ENCODE measurements at places on chromosomes 3 and 15.

GRCh38 chr15:37771465-37771864, 163.0 kb upstream of the TMCO5A start:
- DNase-seq: no peak

GRCh38 chr3:16846373-16847080, 38.2 kb upstream of the PLCL2 start:
- DNase-seq: no peak

DNA sequence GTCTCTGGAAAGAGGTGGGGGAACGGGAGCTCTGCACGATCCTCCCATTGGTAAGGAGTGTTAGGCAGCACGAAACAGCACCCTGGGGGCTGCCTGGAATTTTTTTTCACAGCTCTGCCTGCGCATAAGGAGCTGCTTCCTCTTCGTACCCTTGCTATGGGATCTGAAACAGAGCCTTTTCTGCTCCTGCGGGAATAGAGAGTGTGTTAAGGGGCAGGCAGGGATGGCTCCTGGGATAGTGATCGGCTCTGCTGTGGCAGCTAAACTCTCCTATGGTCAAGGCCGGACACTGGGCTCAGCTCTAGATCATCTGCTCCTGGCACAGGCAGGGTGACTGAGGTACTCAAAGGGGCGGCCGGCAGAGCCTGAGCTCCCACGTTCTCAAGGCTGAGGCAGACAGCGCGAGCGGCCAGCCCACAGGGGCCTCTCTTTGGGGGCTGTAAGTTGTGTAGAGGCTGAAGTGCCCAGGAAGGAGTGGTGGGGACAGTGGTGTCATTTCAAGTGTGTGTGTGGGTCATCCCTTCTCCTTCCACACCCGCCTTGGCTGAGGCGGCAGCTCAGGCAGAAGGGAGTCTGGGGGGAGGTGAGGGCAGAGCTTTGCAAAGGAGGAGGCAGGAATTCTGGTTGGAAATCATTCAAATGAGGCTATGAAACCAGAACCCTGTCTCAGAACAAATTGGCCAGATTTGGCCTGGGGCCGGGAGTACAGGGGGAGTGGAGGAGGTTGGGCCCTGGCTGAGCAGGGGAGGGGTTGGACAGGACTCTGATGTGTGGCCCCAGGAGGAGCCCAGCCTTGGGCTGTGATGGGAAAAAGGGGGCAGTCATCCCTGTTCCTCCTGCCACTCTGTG, 31.0 kb downstream of the EPHB3 start:
- no peak for DNase-seq

- DNase-seq: no peak
These were observed 1.4 kb upstream of the PRKCI start for GRCh38 chr3:170220871-170221270.

GRCh38 chr3:29334706-29335105, 53.8 kb downstream of the RBMS3 start:
- peak; percentile 16 for DNase-seq

- DNase-seq: no peak
These were observed 305.9 kb upstream of the UMPS start for GRCh38 chr3:124424396-124424795.

DNA sequence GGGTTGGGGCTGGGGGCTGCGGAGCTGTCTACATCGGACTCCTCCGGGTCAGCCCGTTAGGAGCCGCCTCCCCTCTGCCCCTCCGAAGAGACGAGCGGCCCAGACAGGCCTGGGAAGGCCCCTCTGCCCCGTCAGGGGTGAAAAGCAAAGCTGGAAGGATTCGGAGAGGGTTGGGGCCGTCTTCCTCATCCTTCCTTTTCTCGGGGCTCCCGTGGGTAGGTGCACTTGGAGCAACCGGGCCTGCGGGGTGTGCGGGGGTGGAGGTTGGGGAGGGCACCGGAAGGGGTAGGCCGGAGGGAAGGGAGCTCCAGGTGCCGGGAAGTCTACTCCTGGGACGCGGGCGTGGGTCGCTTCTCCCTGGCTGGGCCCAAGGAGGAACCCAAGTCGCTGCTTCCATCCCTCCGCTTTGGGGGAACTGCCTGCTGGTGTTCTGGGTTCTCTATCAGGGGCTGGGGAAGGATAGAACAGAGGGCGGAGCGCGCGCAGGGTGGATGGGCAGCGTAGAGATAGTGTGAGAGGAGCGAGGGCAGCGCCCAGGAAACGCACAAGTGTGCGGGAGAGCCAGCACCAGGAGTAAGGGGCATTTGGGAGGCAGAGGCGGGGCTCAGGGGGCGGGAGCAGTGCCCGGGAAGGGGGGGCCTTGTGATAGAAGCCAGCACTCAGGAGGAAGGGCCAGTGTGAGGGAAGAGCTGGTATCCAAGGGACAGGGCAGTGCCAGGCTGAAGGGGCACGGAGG, 590 bp downstream of the POLR2H start:
- DNase-seq: peak; percentile 76

- DNase-seq: no peak
These were observed 187.3 kb upstream of the CFAP20DC start for GRCh38 chr3:59237121-59237520.

DNA sequence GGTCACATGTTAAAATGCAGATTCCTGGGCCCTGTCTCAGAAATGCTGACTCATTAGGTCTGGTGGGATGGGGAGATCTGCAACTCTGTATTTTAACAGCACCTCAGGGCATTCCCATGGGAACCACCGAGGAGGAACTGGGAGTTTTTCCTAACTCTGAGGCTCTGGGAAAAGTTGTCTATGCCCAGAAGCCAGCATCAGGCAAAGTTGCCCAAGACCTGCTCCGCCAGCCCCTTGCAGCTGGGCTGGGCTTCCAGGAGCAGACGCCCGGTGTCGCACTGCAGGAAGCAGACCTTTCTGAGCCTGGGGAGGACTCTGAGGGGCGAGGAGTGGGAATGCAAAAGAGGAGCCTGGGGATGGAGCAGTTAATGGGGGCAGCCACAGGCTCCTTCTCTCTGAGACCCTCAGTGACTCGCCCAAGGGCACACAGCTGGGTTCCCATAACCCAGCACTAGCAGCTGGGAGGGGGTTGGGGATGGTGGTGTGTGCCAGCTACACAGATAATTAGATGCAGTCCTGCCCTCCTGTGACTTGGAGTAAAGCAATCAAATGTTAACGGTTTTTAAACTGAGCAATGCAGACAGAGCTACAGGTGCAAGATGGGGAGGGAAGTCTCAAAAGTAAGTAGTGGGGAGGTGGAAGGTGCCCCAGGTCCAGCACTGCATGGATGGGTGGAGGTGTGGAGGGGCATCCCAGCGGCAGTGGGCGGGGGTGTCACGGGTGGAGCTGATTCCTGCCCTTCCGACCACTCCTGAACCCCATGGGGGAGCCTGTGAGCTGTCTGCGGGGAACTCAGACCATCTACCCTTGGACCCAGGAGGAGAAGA, 100.4 kb downstream of the LSM3 start:
- no peak for DNase-seq

DNA sequence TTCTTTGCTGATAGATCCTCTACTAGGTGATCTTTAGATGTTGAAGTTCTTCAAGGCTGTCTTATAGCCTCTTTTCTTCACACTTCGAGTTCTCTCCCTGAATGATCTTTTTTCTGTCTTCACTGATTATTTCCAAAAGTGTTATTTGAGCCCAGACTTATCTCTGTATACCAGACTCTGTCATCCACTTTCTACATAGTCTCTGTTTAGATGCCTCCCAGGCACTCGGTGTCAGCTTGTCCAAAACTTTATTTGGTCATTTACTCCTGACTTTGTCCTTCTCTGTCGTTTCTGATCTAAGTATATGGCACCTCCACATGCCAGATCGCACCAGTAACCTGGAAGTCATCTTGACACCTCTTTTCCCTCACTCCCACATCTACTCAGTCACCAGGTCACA, 27.6 kb downstream of the KLHL18 start:
- no peak for DNase-seq

DNA sequence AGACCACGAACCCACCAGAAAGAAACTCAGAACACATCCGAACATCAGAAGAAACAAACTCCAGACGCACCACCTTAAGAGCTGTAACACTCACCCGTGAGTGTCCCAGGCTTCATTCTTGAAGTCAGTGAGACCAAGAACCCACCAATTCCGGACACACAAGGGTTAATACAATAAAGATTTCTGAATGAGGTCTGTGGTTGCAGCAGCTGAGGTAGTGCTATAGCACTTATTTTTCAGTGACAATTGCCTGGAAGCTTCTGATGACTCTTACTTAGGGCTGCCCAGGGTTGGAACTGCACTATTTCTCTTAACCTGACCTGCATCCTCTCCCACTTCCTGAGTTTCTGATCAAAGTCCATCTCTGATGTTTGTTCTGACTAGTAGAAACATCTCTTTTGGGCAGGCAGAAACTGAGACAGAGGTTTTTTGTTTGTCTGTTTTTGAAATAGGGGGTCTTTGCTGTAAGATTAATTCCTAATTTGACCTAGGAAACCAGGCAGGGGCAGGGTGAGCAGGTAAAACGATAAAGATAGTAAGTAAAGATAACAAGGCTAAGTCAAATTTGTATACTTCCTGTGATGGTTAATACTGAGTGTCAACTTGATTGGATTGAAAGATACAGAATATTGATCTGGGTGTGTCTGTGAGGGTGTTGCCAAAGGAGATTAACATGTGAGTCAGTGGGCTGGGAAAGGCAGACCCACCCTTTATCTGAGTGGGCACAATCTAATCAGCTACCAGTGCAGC, 169.1 kb downstream of the GAP43 start:
- peak; percentile 60 for DNase-seq

GRCh38 chr15:67820122-67820991, 5.0 kb upstream of the SKOR1 start:
- no peak for DNase-seq

GRCh38 chr3:158666416-158666815, 6.0 kb downstream of the LXN start:
- DNase-seq: no peak

DNA sequence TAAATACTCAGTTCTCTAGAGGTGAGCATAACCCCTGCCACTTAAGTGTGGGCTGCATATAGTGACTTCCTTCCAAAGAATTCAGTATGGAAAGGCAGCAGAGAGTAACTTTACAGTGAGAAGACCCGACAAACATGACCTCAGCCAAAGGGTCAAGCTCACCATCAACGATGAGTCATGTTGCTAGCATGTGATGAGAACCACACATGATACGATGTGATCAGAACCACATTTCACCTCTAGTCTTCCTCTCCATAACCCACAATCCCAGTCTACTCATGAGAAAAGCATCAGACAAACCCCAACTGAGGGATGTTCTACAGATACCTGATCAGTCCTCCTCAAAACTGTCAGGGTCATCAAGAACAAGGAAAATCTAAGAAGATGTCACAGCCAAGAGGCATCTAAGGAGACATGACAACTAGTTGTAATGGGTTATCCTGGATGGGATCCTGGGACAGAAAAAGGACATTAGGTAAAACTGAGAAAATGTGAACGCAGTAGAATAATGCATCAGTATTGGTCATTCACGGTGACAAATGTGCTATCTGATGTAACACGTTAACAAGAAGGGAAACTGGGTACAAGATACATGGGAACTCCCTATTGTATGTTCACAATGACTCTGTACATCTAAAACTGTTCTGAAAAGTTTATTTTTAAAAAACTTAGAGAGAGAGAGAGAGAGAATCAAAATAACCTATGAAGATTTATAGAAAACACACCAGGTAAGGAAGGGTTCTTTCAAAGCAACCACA, 28.3 kb downstream of the SEC61A1 start:
- DNase-seq: peak; percentile 81

DNA sequence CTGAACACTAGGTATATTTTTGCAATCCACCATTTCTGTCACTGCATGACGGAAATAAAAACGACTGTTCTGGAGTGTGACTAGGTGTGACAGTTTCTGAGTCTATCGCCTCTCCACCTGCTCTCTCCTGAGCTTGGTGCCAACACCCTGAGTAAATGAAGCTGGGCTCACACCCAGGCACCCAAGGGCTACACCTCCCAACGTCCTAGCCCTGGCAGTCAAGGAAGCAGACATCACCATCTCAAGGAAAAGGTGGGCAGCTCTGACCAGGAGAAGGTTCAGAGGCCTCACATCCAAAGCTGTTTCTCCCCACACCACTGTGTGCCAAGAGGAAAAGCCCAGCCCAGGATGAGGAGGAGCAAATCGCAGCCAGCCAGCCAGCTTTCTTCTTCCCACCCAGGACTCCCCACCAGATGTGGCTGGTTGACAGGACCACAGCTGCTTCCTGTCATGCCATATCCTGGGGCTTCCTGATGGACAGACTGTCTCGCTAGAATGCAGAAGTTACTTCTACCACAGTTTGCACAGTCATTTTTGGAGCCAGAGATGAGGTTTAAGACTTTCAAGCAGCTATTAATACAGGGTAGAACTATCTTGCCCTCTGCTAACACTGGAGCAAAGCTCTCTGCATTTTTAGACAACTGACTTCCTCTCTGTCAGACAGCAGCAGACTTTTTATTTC, 3.3 kb downstream of the SCAMP2 start:
- peak; percentile 84 for DNase-seq

DNA sequence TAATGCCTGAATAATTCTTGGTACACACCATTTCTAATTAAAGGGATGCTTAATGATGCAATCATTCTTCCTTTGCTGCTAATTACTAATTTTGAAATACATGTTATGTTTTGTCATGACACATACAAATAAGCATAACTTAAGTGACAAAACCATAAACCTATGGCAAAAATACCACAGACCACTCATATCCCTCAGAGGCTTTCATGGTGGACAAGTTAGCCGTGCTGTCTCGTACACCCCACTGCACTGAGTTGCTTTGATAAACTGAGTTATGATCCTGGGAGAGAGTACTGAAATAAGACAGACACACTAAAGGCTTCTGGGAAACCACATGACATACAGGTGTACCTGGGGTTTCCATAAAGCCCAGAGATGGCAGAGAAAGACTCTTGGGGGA, 913.8 kb downstream of the FHIT start:
- DNase-seq: no peak

GRCh38 chr3:169020371-169020770, 643.1 kb downstream of the MECOM start:
- no peak for DNase-seq

DNA sequence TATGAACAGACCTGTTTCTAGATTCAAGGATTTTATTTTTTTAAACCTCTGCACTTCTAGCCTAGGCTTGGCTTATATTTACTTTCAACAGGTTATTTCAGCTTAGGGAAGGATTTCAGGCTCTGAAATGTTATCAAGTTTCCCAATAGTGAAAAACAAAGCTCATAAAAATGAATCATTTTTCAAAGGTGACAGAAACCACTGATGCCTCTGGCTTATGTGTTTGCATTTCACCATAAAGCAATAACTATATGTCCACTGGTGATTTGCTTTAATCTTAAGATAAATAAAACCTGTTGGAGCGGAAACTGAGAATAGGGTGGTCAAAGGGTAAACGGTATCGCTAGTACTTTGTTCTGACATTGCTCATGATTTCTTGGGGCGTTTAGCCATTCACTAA, 141.2 kb upstream of the LRIG1 start:
- no peak for DNase-seq
